ENCODE measurements at places on chromosomes 4 and X.

- no peak for DNase-seq
Observed at GRCh38 chr4:141645611-141646340, 9.4 kb downstream of the IL15 start.

DNA sequence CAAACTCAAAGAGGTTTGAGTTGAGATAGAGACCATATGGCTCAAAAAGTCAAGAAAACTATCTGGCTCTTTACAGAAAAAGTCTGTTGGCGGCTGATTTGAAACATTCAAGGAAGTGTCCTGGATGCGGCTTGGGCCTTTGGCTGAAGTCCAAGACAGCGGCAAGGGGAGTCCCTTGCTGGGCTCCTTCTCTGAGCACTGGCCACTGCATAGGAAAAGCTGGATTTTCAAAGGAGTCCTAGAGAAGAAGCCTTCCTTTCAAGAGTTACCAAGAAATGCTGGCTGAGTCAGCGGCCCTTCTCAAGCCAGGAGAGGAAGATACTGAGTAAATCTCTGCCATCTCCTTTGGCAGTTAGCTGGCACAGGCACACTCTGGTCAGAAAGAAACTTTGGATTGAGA, 12.1 kb downstream of the APLN start:
- DNase-seq, result no peak

DNA sequence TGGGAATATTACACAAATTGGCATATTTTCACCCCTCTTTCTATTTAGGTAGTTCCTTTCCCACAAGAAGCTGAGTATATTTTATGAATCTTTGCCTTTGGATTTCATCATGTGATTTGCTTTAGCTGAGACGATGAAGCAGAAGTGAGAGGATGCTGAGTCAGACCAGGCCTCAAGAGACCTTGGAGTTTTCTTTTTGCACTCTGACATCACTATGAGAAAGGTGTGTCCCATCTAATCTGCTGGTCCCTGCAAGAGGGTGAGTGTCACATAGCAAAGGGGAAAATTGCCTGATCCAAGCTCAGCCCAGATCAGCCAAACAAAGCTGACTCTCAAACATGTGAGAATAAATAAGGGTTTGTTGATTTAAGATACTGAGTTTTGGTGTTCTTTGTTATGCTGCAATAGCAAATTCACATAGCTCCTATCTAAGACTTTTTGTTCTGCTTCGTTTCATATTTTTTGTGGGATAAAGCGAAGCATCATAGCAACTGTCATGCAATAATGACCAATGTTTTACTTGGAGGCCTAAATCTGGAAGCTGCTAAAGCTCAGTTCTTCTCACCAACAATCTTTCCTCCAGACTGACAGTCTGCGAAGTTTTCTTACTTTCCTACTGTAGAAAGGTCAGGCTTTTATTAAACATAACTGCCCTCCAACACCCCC, 176.9 kb downstream of the PDHA2 start:
- DNase-seq, result no peak

- no peak for DNase-seq
Observed at GRCh38 chr4:76238701-76239100, 12.8 kb upstream of the FAM47E start.

All from activated T-cell treated with anti-CD3 and anti-CD28 coated beads, Interleukin-2, amount 50 U/mL, for 48 hours (primary cell).